NCI-H1105 treated with DMSO at 0.1 percent for 48 hours (cell line): ENCODE measurements at places on chromosomes 16 and 17.

- no peak for DNase-seq
These were observed 101.6 kb downstream of the CCT6B start for GRCh38 chr17:34859652-34860051.

DNA sequence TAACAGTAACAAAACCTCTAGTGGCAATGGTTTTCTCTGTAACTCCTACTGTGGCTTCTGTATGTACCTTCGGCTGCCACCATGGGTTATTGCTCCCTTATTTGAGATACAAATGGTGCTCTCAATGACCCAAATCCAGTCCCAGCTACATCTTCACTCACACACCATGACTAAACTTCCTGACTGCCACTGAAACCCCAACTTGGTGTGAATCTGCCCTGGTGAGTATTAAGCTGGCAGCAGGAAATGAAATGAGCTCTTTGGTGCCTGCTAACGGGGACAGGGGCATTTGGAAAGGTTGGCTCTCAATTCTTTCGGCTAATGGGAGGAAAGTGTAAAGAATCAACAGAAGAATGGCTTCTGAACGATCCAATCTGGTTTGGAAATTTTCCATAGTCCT, 7.5 kb upstream of the SLC35B1 start:
- DNase-seq, result no peak

DNA sequence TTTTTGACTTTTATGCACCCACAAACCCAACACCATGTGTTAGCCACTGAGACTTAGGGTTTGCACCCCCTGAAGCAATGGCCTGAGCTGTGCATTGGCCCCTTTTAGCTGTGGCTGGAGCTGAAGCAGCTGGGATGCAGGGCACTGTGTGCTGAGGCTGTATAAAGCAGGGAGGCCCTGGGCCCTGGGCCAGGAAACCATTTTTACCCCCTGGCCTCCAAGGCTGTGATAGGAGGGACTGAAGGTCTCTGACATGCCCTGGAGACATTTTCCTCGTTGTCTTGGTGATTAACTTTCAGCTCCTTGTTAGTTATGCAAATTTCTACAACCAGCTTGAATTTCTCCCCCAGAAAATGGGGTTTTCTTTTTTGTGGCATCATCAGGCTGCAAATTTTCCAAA, 6.7 kb upstream of the ANKFN1 start:
- DNase-seq, result no peak

- no peak for DNase-seq
These were observed 27.9 kb downstream of the MINK1 start for GRCh38 chr17:4861052-4861451.

DNA sequence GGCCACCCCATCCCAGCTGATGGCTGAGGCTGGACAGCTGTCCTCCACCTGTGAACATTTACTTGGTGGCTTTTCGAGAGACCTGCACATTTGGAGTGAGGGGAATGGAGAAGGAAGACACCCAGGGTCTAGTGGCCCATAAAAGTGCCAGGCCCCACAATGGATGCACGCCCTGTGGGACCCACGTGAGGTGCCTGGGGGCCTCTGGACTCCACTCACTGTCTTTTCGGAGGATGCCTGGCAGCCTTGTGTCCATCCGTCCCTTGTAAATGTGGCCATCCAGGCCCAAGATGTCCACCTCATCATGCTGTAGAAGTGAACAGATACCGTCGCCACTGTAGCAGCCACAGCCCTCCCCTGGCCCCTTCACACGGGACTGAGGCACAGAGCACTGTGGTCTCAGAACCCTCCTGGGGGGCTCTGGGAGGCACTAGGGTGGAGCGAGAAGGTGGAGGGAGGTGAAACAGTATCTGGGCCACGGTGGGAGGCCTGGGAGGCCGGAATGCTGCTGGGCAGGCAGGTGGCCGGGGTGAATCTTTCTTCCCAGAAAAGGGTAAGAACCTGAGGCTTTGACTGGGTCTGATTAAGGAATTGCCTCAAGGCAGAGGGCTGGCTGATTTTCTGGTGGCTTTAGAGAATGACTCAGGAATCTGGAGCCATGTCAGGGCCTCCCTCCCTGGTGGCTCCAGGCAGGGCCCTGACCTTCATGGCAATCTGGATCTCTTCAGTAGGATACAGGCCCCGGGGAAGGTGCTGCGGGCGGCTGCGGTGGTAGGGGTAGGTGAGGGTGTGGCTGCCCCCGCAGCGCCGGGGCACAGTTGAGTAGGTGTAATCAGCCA, 11.5 kb downstream of the UBALD2 start:
- DNase-seq, result no peak
